ENCODE measurements at places on chromosomes 13 and 19.

DNA sequence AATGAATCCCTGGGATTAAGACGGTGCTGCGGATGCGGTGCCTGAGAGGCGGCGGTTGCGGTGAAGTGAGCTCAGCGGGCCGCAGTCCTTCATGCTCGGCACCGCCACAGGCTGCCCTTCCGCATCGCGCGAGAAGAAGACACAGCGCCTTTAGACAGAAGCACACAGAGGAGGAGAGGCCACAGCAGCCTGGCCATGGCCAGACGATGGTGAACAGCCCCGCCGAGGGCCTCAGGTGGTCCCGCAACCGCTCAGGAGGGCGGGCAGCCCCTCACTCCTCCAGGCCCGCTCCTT, 459.2 kb downstream of the MYO16 start:
- DNase-seq: no peak

- no peak for DNase-seq
Measured at GRCh38 chr13:47671776-47672175, 329.3 kb downstream of the SUCLA2 start.

DNA sequence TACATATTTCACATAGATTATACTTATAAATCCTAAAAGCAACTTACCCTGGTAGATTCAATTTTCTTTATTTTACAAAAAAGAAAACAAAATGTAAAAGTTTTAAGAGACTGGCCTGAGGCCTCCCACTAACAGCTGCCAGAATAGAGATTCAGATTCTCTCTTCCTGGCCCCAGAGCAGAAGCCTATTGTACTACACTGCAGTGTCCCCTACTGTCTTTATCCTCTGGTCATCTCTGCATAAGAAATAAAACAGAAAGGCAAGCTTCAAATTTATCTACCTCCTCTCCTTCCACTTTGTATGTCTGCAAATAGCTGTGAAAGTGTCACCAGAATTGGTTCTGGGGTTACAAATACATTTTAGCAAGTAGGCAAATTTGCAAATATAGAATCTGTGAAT, 1004.1 kb upstream of the PCDH9 start:
- no peak for DNase-seq

GRCh38 chr19:46859637-46860124, 1.1 kb upstream of the ARHGAP35 start:
- DNase-seq: peak; percentile 45

DNA sequence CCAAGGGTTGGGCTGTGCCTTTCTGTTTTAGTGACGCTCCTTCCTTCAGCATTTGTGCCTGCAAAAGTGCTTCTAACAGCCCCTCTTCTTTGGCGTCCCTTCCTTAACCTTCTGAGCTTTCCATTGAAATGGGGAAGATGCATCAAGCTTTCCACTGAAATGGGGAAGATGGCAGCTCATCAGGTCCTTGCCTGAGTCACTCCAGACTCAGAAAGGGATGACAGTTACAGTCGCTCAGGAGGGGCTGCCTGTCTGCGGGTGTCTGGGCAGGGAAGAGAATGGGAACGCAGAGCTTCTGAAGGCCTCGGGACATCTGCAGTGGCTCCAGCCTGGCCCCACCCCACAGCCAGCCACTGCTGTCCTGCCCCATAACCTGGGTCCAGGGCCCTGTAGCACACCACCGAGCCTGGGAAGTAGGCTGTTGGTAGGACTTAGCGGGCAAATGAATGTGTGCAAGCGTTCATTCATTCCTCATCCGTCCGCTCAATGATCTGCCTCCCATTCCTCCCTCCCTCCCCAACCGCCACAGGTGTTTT, 9.8 kb downstream of the AP1M1 start:
- DNase-seq: no peak

DNA sequence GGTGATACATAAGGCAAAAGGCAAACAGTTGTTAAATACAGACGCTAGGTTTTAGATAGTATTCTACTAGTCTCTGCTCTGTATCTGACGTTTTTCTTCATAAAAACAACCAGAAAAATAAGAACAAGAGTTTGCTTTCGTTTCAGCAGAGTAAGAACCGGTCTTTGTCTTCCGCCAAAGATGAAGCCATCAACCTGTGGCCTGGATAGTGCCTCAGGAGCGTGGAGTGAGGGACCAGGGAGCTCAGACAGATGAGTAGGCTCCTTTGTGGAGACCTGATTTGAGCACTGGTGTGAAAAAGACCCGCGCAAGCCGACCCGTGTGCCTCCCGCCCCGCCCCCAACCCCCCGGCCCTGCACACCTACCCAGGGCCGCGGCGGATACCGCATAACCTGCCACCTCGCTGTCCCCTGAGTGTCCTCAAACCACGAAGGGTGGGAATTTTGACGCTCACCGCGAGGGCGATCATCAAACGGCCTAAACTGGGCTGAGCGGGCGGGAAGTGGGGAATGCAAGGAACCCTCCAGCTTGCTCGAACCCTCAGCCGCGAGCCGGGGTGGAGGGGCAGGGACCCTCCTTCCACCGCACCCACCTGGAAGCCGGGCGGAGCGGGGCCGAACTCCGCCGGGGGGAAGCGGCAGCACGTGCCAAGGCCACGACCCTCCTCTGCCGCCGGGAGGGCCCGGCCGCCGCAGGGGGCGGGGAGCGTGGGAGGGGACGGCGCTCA, 866 bp upstream of the LMO7 start:
- DNase-seq: peak; percentile 18

DNA sequence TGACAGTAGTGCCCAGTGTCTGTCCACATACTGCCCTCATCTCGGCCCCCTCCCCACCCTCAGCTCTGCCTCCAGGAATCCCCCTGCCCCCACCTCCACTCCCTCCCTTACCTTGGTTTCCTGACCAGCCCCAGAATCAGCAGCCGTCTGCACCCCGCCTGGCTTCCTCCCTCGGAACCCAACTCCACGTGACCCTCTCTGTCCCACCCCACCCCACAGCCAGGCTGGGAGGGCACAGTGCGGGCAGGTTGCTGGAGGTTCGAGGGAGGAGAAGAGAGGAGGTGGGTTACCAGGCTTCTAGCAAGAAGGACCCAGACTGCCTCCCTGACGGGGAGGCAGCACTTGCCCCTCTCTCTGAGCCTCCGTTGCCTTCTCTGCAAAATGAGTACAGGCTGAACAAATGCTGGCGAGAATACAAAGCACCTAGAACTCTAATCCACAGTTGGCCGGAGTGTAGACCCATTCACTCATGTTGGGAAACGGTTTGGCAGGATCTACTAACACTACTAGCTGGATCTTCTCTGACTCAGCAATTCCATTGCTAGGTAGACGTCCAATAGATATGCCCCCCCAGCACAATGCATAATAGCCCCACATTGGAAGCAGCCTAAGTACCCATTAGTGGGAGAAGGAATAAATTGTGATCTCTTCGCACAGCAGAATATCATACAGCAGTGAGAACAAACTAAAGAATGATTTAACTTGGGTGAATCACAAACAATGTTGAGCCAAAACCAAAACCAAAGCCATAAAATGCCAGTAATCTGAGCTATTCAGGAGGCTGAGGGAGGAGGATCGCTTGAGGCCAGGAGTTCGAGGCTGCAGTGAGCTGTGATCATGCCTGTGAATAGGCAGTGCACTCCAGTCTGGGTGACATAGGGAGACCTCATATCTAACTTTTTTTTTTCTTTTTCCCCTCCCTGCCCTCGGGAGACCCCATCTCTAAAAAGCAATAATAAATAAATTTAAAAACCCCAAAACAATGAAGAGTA, at the start of gene RASAL3:
RASAL3 (minus strand) TSS at position 151 of the 992 bp plus-strand sequence. CDS start 186 bp downstream, outside the sequence.
- DNase-seq: no peak

DNA sequence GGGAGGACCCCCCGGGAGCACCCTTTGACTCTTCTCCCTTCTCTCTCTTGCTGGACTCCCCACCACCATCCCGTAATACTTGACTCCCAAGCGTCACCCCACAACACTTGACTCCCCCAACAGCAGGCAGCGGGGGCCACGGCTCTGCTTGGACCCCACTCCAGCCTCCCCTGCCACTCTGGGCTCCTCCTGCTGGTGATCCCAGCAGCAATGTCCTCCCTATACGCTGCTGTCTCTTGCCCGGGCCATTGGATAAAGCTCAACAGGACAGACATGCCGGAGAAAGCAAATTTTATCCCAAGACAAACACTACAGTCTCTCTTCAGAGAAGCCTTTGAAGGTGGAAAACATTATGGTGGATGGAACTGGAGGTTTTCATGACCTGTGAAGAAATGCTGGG, 20.4 kb upstream of the AMER2 start:
- DNase-seq: no peak

- DNase-seq: no peak
Measured at GRCh38 chr13:114309806-114310410, 4.4 kb upstream of the CHAMP1 start.

GRCh38 chr13:38687246-38688229, 661 bp downstream of the FREM2 start:
- no peak for DNase-seq

- DNase-seq: no peak
Measured at GRCh38 chr19:40530091-40530901, 46.4 kb upstream of the SHKBP1 start.

DNA sequence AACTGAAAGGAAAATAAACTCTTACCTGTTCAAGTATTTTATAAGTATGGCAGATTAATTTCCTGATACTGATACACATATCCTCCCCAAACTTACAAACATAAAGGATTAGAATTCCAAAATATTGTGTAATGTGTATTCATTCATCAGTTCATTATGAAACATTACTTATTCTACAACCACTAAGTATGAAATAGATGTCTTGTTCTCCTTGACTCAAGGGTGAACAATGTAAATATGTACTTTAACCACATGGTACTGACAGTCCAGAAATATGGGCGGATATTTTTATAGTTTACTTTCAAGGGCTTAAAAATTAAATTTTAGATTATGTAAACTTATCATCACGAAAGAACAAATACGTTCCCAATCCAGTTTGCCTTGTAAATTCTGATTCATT, 334.0 kb downstream of the LIG4 start:
- peak; percentile 48 for DNase-seq

DNA sequence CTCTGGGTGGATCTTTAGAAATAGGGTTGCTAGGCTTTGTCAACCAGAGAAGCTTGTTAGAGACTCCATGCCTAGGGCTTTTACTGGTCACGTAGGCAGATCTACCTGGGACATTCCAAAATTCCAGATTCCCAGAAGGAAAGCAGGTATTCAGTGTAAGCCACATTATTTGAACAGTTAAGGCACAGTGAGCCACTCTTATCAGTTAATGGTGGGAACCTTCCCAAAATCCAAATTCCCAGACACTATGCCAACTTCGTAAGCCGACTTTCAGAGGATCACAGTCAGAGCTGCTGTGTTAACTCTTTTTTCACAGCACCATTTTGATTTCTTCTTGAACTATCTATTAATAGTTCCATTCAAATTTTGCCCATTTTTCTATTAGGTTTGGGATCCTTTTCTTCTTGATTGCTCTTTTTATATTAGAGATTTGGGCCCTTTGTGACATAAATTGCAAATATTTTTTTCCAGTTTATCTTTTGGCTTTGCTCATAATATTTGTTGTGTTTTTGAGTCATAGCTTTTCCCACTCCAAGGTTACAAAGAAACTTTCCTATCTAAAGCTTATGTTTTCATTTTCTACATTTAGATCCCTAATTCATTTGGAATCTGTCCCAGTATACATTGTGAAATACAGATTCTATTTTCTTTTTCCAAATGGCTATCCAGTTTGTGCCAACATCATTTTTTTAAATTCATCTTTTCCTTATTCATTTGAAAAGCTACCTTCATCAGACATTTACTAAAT, 77.3 kb downstream of the DHRS12 start:
- DNase-seq: peak; percentile 39

- DNase-seq: no peak
Measured at GRCh38 chr19:6425732-6426620, 1.4 kb upstream of the KHSRP start.

DNA sequence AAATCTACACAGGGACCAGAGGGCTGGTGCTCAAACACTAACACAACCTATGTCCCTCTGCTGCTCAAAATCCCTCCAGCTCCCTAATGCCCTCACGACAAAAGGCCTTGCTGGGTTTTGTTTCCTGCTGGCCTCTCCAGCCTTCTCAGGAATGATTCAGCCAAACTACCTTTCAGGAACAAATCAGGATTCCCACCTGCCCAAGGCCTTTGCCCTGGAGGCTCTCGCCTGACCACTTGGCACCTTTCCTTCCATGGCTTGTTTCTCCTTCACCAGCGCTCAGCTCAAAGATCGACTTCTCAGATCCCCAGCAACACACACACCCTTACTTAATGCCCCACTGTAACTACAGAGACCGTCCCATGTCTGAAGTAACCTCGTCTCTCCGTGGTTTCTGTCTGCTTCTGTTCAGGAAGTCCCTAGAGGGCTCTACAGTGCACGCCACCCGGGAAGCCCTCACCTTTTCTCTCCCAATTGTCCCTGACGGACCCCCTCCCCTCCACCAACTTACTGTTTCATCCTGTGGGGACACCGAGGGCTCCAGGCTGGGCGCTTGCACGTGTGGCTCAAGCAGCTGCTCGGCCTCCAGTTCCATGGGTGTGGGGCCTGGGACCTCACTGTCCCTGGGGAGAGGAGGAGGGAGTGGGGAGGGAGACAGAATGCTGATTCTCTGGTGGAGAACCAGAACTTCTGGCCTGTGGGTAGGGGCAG, 3.2 kb upstream of the SIX5 start:
- DNase-seq: no peak

GRCh38 chr13:78841358-78841963, 182.5 kb upstream of the OBI1 start:
- DNase-seq: no peak

- DNase-seq: no peak
Measured at GRCh38 chr19:2047449-2048103, 3.5 kb downstream of the MKNK2 start.

GRCh38 chr13:36033035-36033434, 98.1 kb downstream of the DCLK1 start:
- DNase-seq: no peak

DNA sequence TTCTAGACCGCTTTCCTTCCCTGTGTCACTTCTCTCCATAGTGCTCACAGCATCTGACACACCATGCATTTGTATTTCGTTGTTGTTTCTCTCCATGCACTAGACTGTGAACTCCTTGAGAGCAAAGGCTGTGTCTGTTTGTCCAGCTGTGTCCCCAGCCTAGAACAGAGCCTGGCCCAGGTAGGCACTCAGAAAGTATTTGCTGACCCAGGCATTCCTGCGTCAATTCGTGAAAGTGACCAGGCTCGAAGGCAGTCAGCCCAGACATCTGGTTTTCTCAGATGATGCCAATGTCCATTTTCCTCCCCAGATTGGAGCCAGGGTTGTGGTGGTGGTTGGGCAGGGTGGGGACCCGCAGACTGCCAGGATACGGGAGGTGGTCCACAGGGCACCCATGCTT, 164.8 kb downstream of the ZNF536 start:
- no peak for DNase-seq

DNA sequence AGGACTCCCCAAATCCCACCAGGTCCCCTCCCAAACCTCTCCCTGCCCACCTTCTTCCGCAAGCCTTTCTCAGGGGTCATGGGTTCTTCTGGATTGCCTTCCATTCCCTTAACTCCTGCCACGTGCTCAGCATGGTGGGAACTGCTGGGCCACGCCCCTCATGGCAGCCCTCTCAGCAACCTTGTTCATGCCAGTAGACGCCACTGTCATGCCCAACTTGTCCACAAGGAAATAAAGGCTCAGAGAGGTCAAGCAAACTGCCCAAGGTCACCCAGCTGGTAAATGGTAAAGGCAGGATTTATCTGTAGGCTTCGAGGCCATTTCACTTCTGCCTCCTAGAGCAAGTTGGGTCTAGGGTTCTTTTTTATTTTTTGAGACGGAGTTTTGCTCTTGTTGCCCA, 10.9 kb downstream of the PRAM1 start:
- DNase-seq: no peak

GRCh38 chr13:109406376-109406992, 379.9 kb downstream of the IRS2 start:
- no peak for DNase-seq

- no peak for DNase-seq
Measured at GRCh38 chr13:31001647-31002046, 69.2 kb downstream of the TEX26 start.

All from hepatic stellate cell (primary cell).